ENCODE measurements at places on chromosomes 6 and 20. TPM values are rescaled to one million over a fixed set of nuclear protein-coding genes. Genes with fewer than 3 reads are reported as not detected.

Gene HLA-DRB1
- 0.76 TPM for total RNA-seq

DNA sequence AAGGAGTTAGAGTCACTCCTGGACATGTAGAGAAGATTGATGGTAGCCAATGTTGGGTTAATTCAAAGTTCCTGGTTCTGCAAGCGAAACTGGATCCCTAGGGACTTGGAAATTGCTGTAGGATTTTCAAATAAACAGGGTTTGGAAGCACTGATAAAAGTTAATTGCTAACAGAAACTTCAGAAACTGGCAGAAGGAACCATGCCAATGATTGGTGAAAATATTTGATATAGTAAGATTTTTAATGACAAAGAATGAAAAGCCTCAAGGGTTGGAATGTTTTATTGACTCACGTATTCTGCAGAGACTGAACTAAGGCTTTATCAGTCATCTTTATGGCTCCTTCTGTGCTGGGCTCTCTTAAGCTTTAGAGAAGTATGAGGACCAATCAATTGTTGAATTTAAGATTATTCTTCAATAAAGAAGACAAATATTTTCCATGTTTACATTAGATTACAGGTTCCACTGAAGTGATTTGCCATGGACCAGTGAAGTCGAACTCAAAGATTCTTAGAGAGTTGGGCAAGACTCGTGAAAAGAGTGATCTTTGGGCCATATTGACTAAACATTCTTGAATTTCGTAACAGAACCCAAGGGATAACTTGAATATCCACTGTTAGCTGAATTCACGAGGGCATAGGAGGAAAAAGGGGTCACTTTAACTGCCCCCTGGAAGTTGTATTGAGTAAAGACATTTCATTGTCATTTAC, 371.4 kb downstream of the HDGFL1 start:
- DNase-seq: no peak

Gene LY6G6D
- not detected for total RNA-seq

- DNase-seq: no peak
Observed at GRCh38 chr20:43993560-43993959, 78.9 kb downstream of the TOX2 start.

DNA sequence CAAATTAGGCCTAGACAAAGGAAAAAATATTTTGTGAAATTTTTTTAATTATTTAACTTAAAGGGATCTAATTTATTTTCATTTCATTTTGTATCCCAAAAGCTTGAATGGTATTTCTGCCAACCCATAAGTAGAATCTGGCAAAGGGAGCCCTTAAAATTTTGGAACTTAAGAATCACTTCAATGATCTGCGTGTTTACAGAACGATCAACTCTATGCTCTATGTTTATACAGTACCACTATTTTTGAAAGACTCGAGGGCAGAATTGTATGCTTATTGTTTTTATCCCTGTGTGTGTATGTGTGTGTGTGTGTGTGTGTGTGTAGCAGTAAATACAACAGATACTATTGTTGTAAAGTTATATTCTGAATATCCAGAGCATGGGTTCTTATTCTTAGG, 39.2 kb downstream of the METTL24 start:
- no peak for DNase-seq

Gene TBC1D32
- 2.3 TPM for total RNA-seq

- DNase-seq: no peak
Observed at GRCh38 chr6:143516690-143517446, 5.3 kb upstream of the FUCA2 start.

- DNase-seq: no peak
Observed at GRCh38 chr6:32845384-32845884, 1.6 kb upstream of the PSMB8 start.

- DNase-seq: no peak
Observed at GRCh38 chr6:168100011-168100802, 21.2 kb upstream of the FRMD1 start.

DNA sequence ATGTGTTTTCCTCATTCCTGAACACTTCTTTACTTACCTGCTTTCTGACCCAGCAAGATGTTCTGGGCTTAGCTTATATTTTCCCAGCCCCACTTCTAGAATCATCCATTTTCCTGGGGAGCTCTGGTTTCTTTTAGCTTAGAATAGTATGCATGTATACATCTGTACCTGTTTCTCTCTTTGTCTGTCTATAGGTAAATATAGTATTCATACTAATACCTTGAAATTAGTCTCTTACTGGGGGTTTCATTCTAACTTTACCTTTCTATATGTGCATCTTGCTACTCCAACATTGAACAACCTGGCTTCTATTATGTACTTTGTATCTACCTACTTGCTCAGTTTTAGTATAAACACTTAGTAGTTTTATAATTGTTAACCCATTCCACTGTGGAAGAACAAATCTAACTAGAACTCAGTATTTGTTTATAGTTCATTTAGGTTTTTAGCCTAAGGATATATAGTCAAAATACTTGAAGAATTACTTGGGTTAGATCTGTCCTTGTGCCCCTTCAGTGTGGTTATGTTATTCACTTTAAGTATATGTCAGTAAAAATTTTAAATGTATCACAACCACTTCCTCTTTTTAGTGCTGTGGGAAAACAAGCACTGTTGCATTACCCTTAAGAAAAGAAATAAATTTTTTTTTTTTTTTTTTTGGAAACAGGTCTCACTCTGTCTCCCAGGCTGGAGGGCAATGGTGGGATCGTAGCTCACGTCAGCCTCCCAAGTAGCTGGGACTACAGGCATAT, 54.0 kb downstream of the ASXL1 start:
- no peak for DNase-seq

GRCh38 chr20:1505361-1505760, 14.1 kb upstream of the SIRPB2 start:
- no peak for DNase-seq

DNA sequence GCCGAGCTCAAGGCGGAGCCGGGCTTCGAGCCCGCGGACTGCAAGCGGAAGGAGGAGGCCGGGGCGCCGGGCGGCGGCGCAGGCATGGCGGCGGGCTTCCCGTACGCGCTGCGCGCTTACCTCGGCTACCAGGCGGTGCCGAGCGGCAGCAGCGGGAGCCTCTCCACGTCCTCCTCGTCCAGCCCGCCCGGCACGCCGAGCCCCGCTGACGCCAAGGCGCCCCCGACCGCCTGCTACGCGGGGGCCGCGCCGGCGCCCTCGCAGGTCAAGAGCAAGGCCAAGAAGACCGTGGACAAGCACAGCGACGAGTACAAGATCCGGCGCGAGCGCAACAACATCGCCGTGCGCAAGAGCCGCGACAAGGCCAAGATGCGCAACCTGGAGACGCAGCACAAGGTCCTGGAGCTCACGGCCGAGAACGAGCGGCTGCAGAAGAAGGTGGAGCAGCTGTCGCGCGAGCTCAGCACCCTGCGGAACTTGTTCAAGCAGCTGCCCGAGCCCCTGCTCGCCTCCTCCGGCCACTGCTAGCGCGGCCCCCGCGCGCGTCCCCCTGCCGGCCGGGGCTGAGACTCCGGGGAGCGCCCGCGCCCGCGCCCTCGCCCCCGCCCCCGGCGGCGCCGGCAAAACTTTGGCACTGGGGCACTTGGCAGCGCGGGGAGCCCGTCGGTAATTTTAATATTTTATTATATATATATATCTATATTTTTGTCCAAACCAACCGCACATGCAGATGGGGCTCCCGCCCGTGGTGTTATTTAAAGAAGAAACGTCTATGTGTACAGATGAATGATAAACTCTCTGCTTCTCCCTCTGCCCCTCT, 1.1 kb downstream of the CEBPB start:
- peak; percentile 7 for DNase-seq

DNA sequence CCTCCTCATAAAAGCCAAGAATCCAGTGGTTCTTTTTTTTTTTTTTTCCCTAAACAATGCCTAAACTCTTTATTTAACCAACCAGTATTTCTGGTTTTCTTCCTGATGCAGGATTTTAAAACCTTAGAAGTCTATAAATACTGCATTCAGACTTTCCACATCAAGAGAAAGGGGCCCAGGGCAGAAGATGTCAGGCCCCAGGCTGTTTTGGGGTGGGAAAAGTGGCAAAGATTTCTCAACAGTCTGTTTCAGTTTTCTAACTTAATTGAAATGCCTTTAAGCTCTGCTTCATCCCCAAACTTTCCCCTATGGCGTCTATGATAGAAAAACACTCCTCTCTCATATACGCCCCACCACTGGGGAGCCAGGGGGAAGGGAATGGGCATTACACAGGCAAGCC, 33.1 kb downstream of the QRSL1 start:
- no peak for DNase-seq

Gene UQCC2
- total RNA-seq: 21.2 TPM

- DNase-seq: no peak
Observed at GRCh38 chr6:125884634-125885371, 71.8 kb upstream of the HINT3 start.

- DNase-seq: peak; percentile 62
Observed at GRCh38 chr6:155100087-155100486, 105.0 kb downstream of the TIAM2 start.

- no peak for DNase-seq
Observed at GRCh38 chr20:21393816-21394519, 3.4 kb downstream of the NKX2-4 start.
